C1 segment of cervical spinal cord (tissue), 14 donors: ENCODE measurements at places on chromosomes 12 and 14.

DNA sequence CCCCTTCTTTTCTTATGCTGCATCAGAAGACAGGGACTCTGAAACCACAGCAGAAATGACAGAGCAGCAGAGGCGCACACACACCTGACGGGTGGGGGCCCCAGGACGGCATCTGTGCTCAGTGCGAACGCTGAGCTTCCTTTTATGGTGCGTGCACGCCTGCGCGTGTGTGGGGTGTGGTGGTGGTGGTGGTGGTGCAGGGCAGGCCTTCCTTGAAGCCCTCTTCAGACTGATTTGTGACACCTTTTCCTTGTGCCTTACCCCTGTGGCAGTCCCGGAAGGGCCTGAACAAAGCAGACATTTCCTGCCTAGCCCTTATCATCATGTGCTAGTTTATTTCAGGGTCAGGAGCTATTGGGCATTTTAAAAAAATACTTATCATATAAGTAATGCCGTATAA, 75.7 kb downstream of the TSPAN9 start:
- no peak for DNase-seq

GRCh38 chr14:98951521-98952152, 320.4 kb downstream of the BCL11B start:
- DNase-seq, result no peak

DNA sequence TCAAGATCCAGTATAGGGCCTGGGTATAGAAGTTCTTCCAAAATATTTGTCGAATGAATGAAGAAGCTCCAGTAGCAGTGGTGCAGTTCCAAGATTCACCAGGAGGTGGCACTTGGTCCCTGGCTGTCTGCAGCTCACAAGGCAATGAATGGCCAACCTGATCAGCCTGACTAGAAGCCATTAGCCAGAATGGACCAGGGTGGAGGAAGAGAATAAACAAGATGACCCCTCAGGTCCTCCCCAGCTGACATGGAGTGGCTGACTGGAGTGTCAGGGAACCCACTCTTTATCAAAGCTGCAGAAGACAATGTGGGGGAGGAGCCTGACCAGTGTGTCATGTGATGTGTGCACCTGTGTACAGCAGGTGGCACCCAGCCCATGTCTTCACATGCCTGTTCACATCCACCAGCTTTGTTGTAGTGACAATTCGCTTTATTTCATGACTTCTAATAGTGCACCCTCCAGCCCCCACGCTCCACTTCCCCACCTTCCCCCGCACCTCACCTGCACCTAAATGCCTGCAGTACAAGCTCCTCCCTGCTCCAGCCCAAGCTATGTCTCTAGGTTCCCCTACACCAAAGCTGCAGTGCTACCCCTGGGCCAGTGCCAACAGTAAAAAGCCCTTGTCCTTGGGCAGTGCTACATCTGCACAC, 3.0 kb downstream of the LTBP2 start:
- DNase-seq, result peak; percentile 60

- no peak for DNase-seq
These were observed 1211.4 kb downstream of the VRK1 start for GRCh38 chr14:98008381-98009113.

GRCh38 chr12:106227641-106228319, 20.0 kb downstream of the CKAP4 start:
- no peak for DNase-seq

GRCh38 chr12:124695861-124696260, 128.4 kb upstream of the NCOR2 start:
- DNase-seq, result no peak

DNA sequence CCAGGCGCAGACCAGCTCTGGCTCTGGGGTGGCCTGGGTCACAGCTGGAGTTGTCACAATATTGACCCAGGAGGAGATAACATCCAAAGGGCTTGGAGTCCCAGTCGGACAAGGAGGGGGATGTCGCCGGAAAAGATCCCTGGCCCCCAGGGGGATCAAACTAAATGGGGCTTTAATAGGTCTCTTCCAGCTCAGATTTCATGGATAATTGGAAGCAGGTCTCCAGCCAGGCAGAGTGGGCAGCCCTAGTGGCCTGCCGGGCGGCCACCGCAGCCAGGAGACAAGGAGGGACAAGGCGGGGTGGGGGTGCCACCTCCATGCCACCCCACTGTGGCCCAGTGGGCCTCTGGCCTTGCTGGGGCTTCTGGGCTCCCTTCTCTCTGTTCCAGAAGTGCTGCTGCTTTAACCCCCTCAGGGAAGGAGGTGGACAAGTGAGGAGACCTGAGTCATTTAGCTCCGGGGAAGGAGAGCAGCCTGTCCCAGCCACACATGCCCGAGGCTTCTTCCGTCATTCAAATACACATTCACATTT, 23.1 kb upstream of the PGF start:
- no peak for DNase-seq

- no peak for DNase-seq
These were observed 23.1 kb downstream of the TMED10 start for GRCh38 chr14:75153295-75153694.

GRCh38 chr12:88153959-88154358, 11.9 kb downstream of the TMTC3 start:
- DNase-seq, result no peak

- no peak for DNase-seq
These were observed 40.0 kb downstream of the NUAK1 start for GRCh38 chr12:106098691-106099200.

GRCh38 chr12:104814944-104815343, 143.1 kb downstream of the SLC41A2 start:
- no peak for DNase-seq

DNA sequence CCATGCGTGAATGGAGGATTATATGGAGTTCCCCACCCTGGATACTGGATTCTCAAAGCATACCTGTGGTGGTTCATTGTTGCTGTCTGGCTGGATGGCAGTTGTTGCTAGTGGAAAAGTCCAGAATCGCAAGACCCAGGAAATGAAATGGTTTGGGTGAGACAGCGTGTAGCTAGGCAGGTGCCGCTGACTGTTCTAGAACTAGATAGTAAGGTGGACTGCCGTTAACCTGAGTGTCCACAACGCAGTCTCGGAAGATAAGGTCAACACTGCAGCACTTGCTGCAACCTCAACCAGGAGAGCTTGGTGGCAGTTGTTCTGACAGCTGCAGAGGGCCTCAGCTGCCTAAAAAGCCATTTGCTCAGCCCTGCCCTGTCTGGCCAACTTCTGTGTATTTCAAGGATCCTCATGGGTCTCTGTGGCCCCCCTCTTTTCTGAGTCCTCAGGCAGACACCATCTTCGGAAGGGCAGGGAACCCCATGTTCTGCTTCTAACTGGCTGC, 15.5 kb upstream of the IRF2BPL start:
- DNase-seq, result no peak

DNA sequence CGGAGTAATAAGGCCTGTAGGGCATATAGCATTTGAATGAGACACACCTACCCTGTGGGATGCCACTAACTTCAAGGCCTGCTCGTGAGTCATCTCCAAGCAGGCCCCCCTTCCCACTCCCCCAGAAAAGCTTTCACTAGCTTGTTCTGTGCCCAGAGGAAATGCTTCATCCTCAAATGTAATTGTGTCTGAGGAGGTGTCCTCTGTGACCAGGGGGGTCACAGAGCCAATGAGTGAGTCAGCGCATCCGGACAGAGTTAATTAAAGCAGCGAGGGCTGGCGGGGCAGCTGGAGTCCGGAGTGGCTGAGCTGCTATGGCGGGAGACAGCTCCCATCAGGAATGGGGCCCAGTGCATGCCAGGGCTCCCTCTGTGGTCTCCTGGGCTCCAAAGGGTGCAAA, 27.0 kb upstream of the ESRRB start:
- no peak for DNase-seq

DNA sequence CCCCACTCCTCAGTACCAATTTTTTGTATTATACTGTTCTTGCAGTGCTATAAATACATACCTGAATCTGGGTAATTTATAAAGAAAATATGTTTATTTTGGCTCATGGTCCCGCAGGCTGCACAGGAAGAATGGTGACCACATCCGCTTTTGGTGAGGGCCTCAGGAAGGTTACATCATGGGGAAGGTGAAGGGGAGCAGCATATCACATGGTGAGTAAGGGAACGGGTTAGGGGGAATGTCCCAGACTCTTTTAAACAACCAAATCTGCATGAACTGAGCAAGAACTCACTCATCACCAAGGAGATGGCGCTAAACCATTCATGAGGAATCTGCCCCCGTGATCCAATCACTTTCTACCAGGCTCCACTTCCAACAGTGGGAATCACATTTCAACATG, 40.0 kb downstream of the OSBPL8 start:
- no peak for DNase-seq

GRCh38 chr14:61433169-61433568, 111.8 kb downstream of the PRKCH start:
- no peak for DNase-seq

DNA sequence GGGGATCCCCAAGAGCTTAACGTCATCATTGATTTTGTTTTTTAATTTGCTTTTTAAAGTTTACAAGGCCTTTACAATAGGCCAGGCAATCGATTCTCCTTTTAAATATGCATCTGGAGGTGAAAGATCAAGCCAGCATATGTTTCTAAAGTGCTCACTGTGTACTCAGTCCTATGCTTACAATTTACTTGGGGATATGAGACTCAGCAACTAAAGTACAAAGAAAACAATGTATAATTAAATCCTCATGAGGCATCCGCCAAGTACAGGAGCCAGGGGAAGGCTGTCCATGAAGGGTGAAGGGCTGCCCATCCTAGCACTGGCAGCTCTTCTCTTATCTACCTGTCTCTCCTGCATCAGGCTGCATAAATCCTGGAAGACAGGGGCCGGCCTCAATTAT, 11.8 kb downstream of the CCDC92 start:
- DNase-seq, result no peak

GRCh38 chr12:45388545-45388944, 172.7 kb downstream of the ANO6 start:
- DNase-seq, result no peak

DNA sequence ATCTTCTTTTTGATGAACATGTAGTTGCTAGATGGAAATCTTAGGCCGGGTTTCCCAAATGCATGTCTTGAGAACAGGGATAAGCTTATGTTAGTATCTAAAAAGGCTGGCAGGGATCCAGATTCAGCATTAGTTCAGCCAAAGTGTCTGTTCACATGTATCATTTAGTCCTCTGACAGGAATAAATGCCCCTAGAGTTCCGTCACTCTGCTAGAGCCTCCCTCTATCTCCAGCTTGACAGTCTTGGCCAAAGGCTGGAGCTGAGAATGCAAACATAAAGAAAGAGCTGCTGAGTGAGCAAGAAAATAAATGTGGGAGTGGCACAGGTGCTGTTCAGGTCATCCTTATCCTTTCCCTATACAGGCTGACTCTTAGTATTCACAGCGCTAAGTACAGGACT, 13.8 kb upstream of the NELL2 start:
- DNase-seq, result no peak

DNA sequence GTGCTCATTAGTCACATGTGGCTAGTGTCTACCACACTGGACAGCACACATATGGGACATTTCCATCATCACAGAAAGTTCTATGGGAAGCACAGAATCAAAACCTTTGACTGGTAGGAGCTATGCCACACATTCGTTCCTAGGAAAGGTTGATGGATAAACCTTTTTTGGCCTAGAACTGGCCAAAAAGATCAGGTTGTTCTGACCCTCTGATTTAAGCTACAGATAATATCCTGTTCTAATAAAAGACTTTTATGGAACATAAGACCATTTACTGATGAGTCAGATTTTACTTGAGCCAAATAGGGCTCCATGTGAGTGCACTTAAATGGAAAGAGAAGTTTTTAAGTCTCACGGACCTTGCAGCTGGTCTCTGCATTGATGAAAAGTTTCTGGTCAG, 143.2 kb downstream of the SLC15A4 start:
- DNase-seq, result no peak

DNA sequence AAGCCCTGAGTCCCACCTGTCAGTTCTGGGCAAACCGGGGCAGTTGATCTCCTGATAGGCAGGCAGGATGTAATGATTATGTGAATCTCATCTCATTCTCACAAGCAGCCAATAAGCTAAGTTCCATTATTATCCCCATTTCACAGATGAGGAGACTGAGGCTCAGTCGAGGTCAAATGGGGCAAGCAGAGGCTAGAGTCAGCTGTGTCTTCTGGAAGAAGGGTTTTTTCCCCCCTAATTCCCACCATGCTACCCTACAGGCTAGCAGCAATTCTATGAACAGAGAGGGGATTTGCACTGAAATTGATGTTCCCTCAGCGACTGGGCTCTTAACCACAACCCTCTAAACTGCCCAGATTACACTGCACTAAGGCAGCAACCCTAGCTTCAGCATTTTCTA, 93.8 kb upstream of the MAP1LC3B2 start:
- DNase-seq, result no peak

- no peak for DNase-seq
These were observed 110.4 kb downstream of the ZFP36L1 start for GRCh38 chr14:68682166-68683103.

GRCh38 chr14:101402936-101403660, 158.2 kb upstream of the DIO3 start:
- no peak for DNase-seq

GRCh38 chr14:93368996-93369712, 22.2 kb downstream of the COX8C start:
- DNase-seq, result no peak

DNA sequence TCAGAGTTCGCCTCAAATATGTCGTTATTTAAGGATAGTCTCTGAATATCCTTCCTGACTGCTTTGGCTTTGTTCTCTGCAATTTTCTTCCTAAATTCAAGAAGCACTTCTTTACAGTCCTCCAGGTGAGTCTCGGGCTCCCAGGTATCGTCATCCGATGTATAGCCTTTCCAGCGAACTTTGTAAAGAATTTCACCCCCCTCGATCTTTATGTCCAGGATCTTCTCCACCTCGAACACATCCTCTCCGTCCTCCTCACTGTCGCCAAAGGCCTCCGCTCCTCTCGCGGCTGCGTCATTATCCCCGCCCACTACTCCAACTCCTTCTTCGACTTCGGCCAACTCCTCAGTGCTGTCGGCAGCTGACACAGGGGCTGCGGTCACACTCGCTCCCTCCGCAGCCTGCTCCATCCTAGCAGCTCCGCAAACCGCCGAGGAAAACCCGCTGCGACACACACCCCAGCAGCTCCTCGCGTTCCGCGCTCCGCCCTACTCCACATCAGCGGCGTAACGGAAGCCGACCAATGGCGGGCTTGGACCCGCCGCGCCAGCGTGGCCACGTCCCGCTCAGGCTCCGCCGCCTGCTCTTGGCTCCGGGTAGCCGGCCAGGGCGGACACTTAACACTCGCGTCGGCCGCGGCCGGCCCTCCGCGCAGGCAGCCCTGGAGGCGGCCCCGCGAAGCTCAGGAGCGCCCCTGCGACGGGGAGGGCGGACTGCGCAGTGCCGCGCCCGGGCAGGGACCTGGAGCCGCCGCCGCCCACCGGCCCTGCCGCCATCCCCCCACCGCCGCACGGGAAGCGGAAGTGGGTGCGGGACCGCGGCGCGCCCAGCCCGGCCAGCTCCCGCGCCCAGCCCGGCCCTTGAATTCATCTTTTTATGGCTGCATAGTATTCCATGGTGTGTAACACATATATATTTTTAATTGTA, 4.1 kb downstream of the CD163L1 start:
- no peak for DNase-seq

- no peak for DNase-seq
These were observed 83.6 kb downstream of the KSR2 start for GRCh38 chr12:117885211-117885610.

GRCh38 chr12:69816082-69816481, 8.9 kb upstream of the MYRFL start:
- no peak for DNase-seq

- DNase-seq, result no peak
These were observed 301.3 kb upstream of the STXBP6 start for GRCh38 chr14:25351269-25351668.
